ENCODE measurements at places on chromosomes 6 and 20.

GRCh38 chr6:34386316-34387137, 5.9 kb downstream of the NUDT3 start:
- DNase-seq, result no peak

DNA sequence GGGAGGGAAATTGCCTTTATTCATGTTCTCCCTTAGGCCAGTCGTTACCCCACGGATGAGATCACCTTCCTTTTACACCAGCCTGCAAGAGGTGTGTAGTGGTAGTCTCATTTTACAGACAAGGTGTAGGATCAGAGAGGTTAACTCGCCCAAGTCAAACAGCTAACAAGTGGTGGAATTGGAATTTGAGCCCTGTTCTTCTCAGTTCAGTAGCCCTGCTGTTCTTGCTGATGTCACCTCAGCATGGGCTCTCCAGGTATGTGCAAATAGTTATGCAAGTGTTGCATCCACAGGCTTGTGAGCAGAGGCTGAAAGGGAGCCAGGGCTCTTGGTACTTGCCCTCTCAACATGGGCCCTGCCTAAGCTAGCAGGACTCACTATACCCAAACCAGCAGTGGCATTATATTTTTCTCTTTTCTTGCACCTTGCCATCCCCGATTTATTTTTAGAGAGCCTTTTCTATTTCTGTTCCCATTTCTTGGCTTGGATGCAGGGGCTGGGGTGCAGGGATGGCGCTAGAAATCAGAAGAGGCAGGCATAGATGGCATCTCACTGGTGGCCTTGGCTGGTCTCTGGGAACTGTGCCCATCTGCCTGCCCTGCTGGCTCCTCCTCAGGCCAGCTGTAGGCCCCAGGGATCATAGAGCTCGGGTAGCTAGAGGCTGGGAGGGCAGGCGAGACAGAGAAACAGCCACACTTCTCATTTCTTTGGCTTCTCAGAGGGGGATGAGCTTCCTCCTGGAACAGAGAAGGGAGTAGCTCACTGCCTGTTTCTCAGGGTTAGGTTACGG, 18.2 kb downstream of the PPARD start:
- no peak for DNase-seq

GRCh38 chr6:167663784-167664443, 162.8 kb upstream of the AFDN start:
- DNase-seq, result no peak

- DNase-seq, result no peak
These were observed 198.1 kb downstream of the MMUT start for GRCh38 chr6:49264909-49265308.

DNA sequence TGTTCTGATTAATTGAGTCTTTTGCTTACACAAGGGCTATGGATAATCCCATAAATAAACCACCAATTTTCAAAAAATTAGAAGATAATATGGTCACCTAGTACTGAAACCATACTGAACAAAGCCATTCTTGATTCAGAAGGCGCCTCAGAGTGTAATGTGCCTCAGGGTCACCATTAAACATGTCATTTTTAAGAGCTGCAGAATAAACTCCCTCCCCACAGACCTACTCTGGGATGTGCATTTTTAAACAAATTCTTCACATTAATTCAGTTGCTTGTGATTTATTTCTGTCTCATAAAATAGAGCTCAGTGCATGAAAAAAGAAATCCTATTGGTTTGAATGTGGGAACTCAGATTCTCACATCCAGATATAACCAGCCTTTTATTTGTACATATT, 202.1 kb upstream of the HEY2 start:
- DNase-seq, result no peak

- DNase-seq, result no peak
These were observed 855.9 kb upstream of the MANEA start for GRCh38 chr6:94721459-94721858.

GRCh38 chr6:16069222-16069621, 59.7 kb upstream of the MYLIP start:
- no peak for DNase-seq

DNA sequence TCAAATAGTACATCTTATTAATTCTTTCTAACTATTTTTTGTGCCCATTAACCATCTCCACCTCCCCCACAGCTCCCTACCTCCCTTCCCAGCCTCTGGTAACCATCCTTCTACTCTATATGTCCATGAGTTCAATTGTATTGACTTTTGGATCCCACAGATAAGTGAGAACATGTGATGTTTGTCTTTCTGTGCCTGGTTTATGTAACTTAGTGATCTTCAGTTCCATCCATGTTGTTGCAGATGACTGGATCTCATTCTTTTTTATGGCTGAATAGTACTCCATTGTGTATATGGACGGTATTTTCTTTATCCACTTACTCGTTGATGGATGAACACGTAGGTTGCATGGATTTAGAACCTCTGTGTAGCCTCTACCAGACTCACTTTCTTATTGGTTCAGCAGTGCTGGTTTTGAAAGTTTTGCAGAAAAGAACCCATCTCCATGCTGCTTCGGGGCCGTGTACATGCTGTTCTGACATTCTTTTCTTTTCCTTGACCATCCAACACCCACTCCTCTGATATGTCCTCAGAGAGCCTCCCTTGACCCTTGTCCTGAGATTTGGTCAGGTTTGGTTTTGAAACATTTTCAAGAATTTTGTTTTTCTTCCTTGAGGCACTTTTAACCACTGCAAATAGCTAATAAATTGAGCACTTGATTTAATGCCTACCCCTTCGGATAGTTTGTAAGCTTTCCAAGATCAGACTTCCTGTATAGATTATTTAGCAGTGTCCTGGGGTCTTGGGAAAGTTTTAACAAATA, 231.2 kb upstream of the ZFP64 start:
- no peak for DNase-seq

DNA sequence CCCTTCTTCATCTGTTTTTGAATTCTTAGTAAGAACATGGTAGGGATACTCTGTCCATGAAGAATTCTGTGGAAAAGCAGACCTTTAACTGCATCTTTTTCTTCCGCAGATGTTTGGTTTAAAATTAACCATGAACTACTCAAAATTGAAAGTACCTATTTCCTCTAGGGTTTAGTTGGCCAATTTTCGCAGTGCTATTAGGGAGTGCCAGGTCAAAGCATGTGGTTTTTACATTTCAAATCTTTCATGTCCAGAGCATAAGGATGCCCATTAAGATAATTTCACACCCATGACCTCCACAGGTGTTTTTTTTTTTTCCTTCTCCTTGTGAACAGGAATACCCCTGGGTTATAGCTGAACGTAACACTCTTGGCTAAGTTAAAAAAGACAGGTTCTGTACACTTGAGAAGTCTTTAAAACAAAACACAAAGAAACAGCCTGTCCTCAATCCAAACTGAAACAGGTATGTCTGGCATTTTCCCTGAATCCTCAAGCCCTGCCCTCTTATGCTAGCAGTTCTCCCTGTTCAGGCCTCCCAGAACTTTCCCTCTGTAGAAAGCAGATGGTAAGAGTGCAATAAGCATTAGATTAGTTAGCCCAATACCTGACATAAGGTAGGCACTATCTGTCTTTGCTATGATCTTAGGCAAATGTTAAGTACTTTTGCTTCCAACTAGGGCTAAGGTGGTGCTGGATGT, 67.1 kb downstream of the ELOVL5 start:
- DNase-seq, result no peak

DNA sequence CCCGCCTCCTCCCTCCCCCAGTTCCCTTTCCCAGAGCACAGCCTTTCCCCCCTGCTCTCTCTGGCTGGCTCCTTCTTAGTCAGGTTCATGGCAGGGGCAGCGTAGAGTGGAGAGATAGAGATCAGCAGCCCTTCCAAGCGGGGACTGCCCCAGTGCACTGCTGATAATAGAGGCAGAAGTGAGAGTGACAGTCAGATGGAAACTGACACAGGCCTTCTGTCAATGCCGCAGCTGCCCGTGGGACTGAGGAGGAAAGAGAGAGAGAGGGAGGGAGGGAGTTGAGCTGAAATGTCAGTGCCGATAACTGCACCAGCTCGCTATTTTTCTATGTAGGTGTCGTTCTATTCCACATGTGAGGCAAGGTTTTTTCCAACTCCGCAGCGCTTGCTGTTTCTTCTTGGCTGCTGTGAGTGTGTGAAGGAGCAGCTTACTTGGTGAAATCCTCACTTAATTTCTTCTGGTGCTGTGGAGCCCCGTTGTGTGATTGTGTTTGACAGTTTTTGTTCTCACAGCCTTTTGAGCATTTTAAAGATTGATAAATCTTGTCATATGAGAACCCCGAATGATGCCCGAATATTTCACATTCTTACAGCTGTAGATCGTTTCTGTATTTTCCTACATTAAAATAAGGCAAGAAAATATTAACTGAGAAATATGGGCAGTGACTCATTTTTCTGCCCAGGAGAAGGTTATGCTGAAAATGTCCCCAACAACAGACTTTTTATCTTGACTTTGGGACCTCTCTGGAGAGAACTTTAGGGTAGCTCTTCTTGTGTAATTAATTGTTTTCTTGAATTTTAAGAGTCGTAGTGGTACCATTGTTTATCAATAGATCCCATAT, 386.4 kb upstream of the MMS22L start:
- DNase-seq, result peak; percentile 9
